ENCODE measurements at places on chromosomes 11 and 22.

- DNase-seq, result no peak
Measured at GRCh38 chr11:111077530-111078322, 167.8 kb upstream of the POU2AF2 start.

DNA sequence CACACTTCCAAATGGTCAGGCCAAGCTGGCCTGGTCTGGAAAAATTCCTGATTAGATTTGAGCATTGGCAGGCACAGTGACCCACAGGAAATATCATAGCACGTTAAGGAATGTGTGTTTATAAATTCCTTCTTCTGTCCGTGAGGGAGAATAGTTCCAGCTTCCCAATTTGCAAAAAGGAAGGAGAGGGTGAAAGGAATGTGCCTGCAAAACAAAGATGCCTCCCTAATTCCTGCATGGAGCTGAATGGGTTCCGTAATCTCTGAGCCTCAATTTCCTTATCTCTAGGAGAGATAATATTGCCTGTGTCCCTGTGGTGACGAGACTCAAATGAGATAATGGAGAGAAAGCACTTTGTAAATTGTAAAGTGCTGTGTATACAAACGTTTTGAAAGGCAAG is 105.1 kb downstream of the FEZ1 start:
- no peak for DNase-seq

- DNase-seq, result no peak
Measured at GRCh38 chr11:134637091-134638015, 225.3 kb upstream of the B3GAT1 start.

DNA sequence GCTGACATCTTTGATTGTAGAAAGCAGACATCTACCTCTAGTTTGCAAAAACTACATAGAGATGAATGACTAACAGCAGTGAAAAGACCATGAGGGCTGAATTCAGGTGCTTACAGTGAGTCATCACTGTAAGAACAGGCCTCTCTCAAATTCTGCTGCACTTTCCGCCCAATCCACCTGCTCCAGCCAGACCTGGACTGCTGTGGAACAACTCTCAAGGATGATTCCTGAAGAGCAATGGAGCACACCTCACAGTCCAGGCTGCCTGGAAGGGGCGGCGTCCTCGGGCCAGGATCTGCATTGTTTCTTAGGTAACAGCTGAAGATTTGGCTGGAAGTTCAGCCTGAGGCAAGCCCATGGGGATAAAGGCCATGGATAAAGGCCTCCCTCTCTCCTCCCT is 15.1 kb downstream of the APOL2 start:
- DNase-seq, result no peak

DNA sequence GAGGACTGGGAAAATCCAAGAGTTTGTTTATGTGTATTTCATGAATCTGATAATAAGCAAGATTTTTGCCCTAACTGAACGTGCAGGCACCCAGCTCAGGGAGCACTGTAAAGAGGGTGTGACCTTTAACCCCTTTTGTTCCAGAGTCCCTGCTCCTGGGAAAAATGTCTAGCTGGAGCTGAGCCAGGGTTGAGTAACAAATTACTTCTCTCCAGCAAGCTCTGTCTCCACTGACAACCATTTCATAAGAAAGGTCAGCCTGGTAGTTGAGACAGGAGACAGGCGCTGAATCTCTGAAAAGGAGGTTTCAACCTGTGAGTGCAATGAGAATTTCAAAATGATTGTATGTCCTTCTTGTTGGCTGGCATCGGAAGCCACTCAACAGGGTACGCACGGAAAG is 156.4 kb upstream of the NARS2 start:
- DNase-seq, result no peak

- no peak for DNase-seq
Measured at GRCh38 chr22:48099671-48100070, 1337.2 kb downstream of the TBC1D22A start.

DNA sequence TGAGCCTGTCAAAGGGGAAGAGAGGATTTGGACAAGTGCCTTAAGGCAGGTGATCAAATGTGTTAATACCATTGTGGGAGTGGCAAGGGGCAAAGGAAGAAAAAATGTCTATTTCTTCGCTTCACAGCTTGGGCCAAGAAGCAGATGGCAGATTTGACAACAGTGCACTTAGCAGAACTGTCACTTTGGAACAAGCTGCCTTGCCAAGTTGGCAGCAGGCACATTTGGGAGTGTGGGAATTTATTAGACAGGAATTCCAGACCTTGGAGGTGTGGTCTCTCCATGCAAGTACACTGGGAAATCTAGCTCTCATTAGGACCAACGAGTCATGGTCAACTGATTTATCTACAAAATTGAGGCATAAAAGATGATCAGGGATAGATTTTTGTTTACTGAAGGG is 265.1 kb downstream of the NELL1 start:
- no peak for DNase-seq

- DNase-seq, result no peak
Measured at GRCh38 chr22:29230972-29231875, 25.5 kb downstream of the EMID1 start.

DNA sequence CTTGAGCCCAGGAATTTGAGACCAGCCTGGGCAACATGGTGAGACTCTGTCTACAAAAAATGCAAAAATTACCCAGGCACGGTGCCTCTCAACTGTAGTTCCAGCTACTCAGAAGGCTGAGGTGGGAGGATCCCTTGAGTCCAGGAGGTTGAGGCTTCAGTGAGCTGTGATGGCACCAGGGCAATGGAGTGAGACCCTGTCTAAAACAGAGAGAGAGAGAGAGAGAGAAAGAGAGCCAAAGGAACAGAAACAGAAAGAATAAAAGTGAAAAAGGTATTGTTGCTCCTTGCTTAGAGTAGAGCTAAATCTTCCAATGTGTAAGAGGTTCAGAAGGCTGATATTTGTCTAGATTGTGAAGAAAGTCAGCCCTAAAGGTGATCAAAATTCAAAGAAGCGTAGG is 8.9 kb upstream of the ETS1 start:
- no peak for DNase-seq

GRCh38 chr22:22884888-22885840 is 2.5 kb upstream of the IGLL5 start:
- DNase-seq, result no peak

- DNase-seq, result no peak
Measured at GRCh38 chr11:118219244-118219643, 5.6 kb downstream of the JAML start.
